ENCODE measurements at places on chromosomes 3 and 15.

DNA sequence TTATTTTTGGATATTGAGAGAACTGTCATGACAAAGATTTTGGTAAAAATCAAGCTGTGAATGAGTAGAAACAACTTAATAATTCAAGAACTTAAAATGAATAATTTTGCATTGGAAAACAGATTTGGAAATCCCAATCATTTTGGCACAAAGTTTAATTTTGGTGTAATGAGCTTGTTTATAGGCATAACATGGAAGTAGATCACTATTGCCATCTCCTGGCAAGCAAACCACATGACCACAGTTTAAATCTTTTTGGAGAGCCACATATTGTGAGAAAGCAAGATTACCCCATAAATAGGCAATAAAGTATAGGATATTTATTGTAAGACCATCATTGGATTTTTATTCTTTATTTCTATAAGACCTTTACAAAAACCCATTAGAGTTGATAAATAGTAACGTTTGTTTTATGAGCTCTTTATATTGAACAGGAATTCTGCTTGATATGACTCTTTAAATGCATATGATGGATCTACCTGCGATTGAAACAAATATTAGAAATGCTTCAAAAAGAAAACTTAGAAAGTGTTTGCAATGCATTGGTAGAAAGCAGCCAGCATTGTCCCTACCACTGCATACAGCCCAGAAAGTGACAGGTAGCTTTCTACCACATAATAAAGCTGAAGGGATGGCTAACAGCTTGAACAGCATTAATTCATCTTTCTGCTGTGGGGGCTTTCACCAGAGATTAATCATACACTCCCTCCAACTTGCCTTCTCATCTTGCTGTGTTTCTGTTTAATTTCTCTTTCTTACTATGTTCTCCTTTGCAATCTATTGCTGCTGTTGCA is 766.8 kb downstream of the TBL1XR1 start:
- DNase-seq: no peak

DNA sequence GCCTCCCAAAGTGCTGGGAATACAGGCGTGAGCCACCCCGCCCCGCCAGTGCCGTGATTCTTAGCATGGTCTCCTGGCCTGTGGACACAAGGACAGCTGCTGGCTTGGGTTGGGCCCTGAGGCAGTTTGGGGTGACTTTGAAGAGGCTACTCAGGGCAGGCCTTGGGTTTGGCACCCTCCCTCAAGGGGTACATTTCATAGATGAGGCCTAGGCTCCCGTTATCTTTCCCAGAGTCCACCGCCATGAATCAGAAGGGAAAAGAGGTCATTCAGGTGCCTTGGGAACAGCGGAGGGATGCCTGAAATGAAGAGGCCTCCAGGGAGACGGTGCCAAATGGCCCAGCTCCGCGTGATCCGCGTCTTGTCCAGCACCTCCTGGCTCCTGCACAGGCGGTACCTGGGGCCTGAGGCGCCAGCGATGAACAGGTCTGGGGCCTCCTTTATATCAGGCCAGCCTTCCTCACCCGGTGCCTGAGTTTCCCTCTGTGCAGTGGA is 9.3 kb downstream of the GNAI2 start:
- no peak for DNase-seq

DNA sequence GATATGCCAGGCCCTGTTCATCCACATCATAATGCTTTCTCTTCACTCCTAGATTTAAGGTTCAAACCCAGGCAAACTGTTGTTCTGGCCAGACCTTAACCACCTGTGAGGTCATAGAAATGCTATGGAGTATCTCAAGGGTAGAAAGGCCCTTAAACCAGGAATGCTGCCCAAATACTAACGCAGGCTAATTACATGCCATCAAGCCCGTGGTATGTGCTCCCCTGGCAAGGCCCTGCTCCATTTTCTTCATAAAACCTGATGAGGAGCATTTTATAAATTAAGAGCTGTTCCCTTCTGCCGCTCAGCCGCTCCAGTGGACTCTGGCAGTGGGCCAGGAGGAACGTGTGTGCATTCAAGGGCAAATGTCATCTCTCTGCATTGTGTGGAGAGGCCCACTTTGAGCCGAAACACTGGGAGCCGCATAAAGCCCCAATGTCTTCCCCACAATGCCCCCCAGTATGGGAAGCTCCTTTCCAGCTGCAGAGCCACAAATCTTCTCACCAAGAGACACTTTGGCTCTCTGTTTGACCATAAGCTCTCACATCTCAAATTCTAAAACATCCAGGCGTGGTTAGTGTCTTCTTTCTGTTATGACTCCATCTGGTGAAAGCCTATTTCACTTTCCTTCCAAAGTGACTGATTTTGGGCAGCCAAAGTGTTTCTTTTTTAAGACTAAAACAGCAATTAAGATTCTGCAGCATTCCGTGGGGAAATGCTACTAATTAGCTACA is 210.8 kb upstream of the NR2E3 start:
- no peak for DNase-seq

DNA sequence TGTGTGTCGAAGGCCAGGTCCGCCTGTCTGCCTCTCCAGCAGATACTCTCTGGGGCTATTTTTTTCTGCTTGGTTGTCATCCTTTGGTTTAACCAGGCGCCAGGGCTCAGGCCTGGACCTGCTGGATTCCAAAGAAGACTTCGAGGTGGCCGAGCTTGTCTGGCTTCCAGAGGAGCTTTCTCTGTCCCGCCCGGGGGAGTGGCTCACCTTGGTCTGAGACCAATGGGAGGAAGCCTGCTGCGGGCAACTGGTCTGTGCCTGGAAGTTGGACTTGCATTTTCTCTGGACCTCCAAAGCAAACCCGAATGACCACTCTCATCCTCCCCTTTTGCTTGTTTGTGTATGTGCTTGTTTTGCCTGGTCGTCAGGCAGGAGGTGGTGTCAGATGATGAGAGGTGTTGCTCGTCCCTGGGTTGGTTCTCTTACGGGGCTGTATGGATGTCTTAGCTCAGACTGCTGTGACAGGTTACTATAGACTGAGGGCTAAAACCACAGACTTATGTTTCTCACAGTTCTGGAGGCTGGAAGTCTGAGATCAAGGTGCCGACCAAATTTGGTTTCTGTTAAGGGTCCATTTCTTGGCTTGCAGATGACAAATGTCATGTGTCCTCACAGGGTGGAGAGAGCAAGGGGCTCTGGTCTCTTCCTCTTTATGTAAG is 19.3 kb downstream of the IGF1R start:
- no peak for DNase-seq

DNA sequence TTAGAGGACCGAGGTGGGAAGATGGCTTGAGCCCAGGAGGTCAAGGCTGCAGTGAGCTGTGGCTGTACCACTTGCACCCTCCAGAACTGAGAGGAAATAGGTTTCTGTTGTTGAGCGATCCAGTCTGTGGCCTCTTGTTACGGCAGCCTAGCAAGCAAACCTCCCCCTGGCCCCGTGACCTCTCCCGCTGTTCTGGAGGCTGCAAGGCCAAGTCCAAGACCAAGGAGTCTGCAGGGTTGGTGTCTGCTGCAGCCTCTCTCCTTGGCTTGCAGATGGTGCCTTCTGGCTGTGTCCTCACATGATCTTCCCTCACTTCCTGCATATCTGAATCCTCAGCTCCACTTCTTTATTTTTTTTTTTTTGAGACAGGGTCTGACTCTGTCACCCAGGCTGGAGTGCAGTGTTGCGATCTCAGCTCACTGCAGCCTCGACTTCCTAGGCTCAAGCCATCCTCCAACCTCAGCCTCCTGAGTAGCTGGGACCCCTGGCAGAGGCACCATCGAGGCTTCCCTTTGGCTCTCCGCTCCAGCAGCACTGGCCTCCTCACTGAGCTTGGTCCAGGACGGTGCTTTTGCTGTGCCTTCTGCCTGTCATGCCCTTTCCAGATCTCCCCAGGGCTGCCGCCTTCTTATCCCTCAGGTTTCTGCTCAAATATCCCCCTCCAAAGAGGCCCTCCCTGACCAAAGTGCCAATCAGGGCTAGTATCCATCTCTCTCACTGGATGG is 18.0 kb upstream of the PLXND1 start:
- DNase-seq: no peak

DNA sequence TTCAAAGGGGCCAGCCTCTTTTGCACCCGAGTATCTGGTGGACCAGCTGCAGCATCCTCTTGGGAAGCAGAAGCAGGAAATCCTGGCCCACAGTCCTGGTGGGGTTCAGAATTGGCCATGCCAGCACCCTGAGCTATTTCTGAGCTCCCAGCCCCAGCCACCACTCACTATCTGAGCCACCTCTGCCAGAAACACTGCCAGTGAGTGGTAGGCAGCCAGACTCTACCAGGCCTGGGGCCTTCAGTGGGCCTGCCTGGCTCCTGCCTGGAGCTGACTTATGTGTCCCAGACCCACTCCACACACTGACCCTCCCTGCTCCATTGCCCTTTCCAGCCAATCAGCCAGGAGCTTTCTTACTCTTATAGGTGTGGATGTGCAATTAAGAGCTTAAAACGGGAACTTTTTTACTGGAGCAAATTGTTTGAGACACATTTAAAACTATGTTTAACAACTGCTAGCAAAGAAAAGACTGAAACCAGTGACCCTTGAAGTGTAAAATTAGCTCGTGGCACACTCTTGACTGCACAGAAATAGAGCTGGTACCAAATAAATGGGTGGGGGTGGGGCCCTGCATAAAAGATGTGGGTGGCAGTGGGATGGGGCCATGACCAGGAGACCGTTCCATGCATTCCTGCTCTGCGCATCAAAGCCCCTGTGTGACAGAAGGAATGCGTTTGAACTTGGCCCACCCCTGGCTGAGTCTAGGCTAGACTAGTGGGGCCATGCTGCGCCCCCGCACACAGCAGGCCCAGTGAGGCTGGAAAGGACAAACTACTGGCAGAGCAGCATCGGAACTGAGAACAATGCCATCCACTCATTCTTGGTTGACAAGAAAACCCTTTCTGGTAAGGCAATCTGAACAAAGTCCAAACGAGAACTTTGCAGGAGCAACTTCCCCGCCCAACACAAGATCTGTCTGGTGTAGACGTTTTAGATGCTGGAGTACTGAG is 48.0 kb downstream of the CTNNB1 start:
- DNase-seq: no peak

DNA sequence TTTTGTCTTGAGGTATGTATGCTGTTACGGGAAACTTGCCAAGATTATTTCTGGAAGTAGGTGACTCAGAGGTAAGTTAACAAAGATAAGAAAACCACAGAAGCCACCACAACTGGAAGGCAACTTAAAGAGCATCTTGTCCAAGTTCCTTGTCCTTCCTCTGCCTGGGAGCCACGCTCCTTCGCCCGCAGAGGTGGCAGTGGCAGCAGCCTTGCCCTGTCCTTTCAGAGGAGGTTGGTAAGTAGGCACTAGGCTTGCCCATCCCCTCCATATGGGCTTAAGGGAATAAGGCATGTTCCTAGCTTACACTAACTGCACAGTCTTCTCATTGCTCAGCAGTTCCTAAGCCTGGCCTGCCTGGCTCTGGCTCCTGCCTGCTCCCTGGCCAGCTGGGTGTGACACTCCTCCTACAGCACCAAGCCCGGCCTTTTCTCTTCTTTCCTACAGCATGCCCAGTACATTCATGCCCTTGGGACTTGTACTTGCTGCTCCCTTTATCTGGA is 48.0 kb upstream of the RAB6B start:
- DNase-seq: no peak
